Psoas muscle (tissue), 8 donors: ENCODE measurements at places on chromosomes 1 and 21. TPM values are rescaled to one million over a fixed set of nuclear protein-coding genes. Genes with fewer than 3 reads are reported as not detected.
A peak's percentile ranks its signal among the peaks of the same experiment; 100 is the strongest.

VCAM1 gene
- total RNA-seq: 6.7 TPM

DNA sequence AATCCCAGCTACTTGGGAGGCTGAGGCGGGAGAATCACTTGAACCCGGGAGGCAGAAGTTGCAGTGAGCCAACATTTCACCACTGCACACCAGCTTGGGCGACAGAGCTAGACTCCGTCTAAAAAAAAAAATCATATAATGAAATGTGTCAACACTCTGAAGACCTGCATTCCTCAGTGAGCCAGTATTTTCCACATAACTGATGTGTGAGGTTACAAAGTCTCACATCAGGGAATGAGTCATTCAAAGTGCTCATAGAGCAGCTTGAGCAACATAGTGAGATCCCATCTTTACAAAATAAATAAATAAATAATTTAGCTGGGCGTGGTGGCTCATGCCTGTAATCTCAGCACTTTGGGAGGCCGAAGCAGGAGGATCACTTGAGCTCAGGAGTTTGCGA lies 65.5 kb downstream of the CASZ1 start:
- no peaks in the 10 kb centered on the region for H3K27me3 ChIP-seq
- no peak overlapping the region for H3K4me3 ChIP-seq
- no peaks in the 10 kb centered on the region for H3K36me3 ChIP-seq
- H3K4me1 ChIP-seq: peaks cover 32% of the 10 kb centered on the region
- DNase-seq: no peak

GJA8 gene
- not detected for total RNA-seq

DNA sequence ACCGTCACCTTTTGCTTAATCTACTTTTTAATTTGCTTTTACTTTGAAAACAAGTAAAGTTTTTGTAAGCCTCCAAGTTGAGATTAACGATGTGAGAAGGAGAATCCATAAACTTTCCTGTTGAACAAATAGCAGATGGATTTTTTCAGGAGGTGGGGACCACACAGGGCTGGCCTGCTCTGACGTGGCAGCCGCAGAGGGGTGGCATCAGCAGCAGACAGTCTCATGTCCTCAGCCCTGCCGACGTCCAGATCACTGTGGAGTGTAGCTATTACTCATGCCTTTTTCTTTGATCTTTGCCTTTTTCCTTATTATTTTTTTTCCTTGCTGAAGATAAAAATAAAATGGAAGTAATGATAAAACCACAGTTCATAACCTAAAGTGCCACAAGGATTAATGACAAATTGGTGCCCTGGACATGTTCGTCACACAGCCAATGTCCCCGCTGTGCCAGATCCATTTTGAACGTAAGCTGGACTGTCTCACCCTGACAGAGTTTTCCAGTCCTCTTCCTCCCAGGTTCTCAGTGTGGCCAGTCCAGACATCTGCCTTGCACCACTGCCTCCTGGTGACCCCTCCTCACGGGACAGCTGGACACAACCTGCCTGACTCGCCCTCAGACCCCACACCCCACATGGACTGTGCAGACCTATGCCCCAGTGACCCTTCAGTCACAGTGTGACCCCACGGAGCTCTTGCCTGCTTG lies 15.4 kb upstream of the ZBTB21 start:
- no peak for DNase-seq
- H3K4me1 ChIP-seq: no peaks in the 10 kb centered on the region
- H3K27ac ChIP-seq: no peak overlapping the region
- H3K4me3 ChIP-seq: no peak overlapping the region
- H3K36me3 ChIP-seq: no peaks in the 10 kb centered on the region

- H3K4me1 ChIP-seq: peaks cover 16% of the 10 kb centered on the region
- H3K4me3 ChIP-seq: no peak overlapping the region
- no peaks in the 10 kb centered on the region for H3K27me3 ChIP-seq
Observed at GRCh38 chr1:46193285-46193684, 4.9 kb downstream of the POMGNT1 start.

GRCh38 chr1:68363339-68363738 lies 86.4 kb downstream of the RPE65 start:
- no peak overlapping the region for H3K27ac ChIP-seq
- H3K4me1 ChIP-seq: no peaks in the 10 kb centered on the region

GRCh38 chr21:14869984-14870852 lies 194.6 kb downstream of the NRIP1 start:
- H3K36me3 ChIP-seq: no peaks in the 10 kb centered on the region
- no peak overlapping the region for H3K27ac ChIP-seq
- no peak overlapping the region for H3K4me3 ChIP-seq
- H3K27me3 ChIP-seq: no peaks in the 10 kb centered on the region

DNA sequence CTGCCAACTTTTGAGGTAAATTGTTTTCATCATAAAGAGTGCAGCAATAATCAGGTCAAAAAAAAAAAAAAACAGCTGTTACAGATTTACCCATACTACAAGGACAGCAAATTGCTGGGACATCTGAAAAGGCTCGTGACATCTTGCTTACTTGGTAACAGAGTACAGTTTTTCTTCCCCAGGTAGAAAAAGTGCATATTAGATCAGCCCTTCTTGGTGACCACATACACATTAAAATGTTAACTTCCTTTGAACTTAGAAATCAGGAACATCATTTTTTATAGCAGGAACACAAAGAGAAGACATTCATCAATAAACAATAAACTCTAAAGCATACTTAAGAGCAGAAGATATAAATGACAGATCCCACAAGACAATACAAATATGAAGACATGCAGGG lies 16.1 kb downstream of the TP53BP2 start:
- DNase-seq: no peak
- peaks cover 60% of the 10 kb centered on the region for H3K4me1 ChIP-seq
- no peaks in the 10 kb centered on the region for H3K27me3 ChIP-seq
- H3K27ac ChIP-seq: no peak overlapping the region
- H3K4me3 ChIP-seq: no peak overlapping the region

CLIC6 gene
- 35.5 TPM for total RNA-seq

C1orf216 gene
- 15.5 TPM for total RNA-seq

- no peak overlapping the region for H3K27ac ChIP-seq
- no peak for DNase-seq
- H3K4me1 ChIP-seq: peaks cover 15% of the 10 kb centered on the region
- no peaks in the 10 kb centered on the region for H3K27me3 ChIP-seq
Observed at GRCh38 chr1:42176902-42177519, 12.5 kb upstream of the GUCA2A start.

ALDH9A1 gene
- 69.3 TPM for total RNA-seq

DNA sequence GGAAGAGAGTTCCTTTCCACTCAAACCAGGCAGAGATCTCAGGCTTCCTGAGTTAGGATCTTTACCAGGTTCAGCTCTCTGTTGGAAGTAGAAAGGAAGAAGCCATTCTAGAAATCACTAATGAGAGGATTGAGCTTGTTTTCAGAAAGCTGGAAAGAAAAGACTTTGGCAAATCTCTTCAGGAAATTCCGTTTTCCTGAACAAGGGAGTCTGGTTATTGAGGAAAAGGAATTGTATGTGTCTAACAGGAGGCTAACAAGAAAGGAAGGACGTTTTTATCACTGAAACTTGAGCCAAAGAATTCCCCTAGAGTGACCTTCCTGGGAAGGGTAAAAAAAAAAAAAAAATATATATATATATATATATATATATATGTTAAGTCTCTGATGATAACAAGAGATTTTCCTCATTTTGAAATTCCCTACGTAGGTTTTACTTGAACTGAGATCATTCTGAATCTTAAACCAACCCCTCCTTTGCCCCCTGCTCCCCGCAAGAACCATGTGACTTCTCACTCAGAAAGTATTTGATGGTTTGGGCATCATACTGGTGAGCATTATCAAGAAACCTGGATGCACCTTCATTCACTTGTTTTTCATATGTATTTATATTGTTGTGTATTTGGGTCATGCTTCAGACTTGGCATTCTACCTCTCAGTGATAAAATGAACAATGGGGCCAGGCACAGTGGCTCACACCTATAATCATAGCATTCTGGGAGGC lies 98.4 kb upstream of the BMP8A start:
- H3K36me3 ChIP-seq: peaks cover 26% of the 10 kb centered on the region
- no peak overlapping the region for H3K4me3 ChIP-seq
- no peak for DNase-seq
- H3K27me3 ChIP-seq: no peaks in the 10 kb centered on the region
- H3K27ac ChIP-seq: peak overlapping the region; percentile 77

DNA sequence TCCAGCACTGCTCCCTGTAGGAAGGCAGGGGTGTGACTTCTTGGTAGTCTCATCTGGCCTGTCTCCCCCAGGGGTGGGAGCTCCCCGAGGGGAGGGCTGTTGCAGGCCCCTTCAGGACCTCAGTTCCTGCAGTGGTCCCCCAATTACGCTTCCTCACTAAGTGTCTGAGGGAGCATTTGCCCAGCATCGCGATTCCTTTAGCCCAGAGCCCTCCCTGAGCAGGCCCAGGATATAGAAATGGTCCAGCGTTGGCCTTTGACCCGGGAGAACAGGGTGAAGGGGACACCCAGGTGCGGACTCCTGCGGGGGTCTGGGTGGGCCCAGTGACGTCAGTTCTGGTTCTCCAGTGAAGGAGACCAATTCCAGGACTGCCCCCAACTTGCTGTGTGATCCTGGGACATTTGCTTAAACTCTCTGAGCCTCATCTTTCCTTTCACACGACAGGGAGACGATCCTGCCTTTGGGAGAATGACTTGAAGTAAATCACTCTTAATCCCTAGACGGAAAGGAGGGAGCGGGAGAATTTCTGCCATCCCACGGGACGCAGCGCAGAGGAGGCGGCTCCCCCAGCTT lies 32.6 kb upstream of the BTG2 start:
- no peaks in the 10 kb centered on the region for H3K36me3 ChIP-seq
- H3K27ac ChIP-seq: peak overlapping the region; percentile 91
- H3K4me1 ChIP-seq: peaks cover 79% of the 10 kb centered on the region
- DNase-seq: no peak

- no peak overlapping the region for H3K27ac ChIP-seq
- H3K27me3 ChIP-seq: no peaks in the 10 kb centered on the region
- no peak for DNase-seq
Observed at GRCh38 chr1:235021815-235022214, 106.8 kb downstream of the TOMM20 start.

DNA sequence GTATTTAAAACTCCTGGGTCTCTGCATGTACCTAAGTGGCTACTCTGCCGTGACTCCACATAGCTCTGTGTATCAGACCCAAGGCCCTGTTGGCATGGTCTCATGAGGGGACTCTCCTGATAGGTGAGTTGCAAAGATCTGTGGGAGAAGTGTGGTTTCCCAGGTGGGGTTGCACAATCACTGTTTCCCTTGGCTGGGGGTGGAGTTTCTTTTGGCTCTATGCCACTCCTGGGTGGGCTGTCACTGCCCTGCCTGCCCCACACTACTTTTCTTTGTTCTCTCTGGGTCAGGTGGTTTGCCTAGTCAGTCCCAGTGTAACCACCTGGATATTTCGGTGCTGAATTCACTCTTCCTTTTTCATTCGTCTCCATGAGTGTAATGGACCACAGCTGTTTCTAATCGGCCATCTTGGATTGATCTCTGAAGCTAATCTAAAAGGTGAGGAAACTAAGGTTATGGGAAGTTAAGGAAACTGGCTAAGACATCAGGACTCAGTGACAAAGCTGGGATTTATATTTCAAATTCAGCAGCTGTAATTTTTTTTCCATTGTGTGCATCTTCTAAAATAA lies 97.1 kb upstream of the CACYBP start:
- H3K27me3 ChIP-seq: no peaks in the 10 kb centered on the region
- H3K36me3 ChIP-seq: no peaks in the 10 kb centered on the region
- no peak overlapping the region for H3K4me3 ChIP-seq
- no peaks in the 10 kb centered on the region for H3K4me1 ChIP-seq

- no peaks in the 10 kb centered on the region for H3K27me3 ChIP-seq
- DNase-seq: no peak
- no peak overlapping the region for H3K4me3 ChIP-seq
- H3K4me1 ChIP-seq: no peaks in the 10 kb centered on the region
Observed at GRCh38 chr1:156908541-156908940, 11.9 kb upstream of the LRRC71 start.

NUDT4B gene
- total RNA-seq: 1.5 TPM

DNA sequence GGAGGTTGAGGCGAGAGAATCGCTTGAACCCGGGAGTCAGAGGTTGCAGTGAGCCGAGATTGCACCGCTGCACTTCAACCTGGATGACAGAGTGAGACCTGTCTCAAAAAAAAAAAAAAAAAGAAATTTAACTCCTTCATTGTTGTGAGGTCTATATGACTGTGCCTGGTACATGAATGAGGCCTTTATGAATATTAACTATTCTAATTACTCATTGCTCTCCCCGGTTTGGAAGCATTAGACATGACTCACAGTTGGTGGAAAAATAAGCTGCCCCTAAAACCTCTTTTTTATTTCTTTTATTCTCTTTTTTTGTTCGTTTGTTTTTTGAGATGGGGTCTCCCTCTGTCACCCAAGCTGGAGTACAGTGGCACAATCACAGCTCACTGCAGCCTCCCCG lies 3.3 kb downstream of the NPPB start:
- H3K36me3 ChIP-seq: no peaks in the 10 kb centered on the region
- no peaks in the 10 kb centered on the region for H3K4me1 ChIP-seq
- H3K4me3 ChIP-seq: no peak overlapping the region
- no peak for DNase-seq
- H3K27me3 ChIP-seq: peaks cover 39% of the 10 kb centered on the region

OLIG2 gene
- total RNA-seq: 0.08 TPM

CYP4Z1 gene
- total RNA-seq: 0.56 TPM

DNA sequence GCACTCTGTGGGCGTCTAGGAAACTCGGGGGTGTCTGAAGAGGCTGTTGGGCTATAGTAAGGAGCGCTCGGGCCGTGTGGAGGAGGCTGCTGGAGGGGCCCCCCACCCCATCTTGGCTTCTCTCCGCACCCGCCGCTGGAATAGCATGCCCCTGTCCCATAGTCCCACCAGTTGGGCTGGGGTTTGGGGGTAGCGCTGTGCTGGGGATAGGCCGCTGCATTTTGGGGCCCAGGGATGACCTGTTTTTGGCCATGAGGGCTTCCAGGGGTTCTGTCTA lies 511 bp downstream of the EFNA3 start:
- H3K27ac ChIP-seq: no peak overlapping the region
- peaks cover 20% of the 10 kb centered on the region for H3K4me1 ChIP-seq
- H3K36me3 ChIP-seq: no peaks in the 10 kb centered on the region
- H3K27me3 ChIP-seq: no peaks in the 10 kb centered on the region
- DNase-seq: no peak

NR5A2 gene
- 0.97 TPM for total RNA-seq

GRCh38 chr21:27831177-27831576 lies 864.3 kb upstream of the ADAMTS5 start:
- no peaks in the 10 kb centered on the region for H3K36me3 ChIP-seq
- no peak overlapping the region for H3K4me3 ChIP-seq
- no peaks in the 10 kb centered on the region for H3K4me1 ChIP-seq
- H3K27ac ChIP-seq: no peak overlapping the region

GABPB2 gene
- 10.7 TPM for total RNA-seq

CHI3L2 gene
- 0.41 TPM for total RNA-seq
